ENCODE measurements at places on chromosomes 6 and 20. TPM values are rescaled to one million over a fixed set of nuclear protein-coding genes. Genes with fewer than 3 reads are reported as not detected.

STK38 gene
- 17.4 TPM for total RNA-seq

TCP11 gene
- not detected for total RNA-seq

GTSF1L gene
- total RNA-seq = not detected

FAM162B gene
- 0.15 TPM for total RNA-seq

UNC5CL gene
- 0.57 TPM for total RNA-seq

LTB gene
- 0.25 TPM for total RNA-seq

CYP21A2 gene
- not detected for total RNA-seq

RRAGD gene
- 3.3 TPM for total RNA-seq

ADGRG6 gene
- 52.7 TPM for total RNA-seq

SFTA2 gene
- total RNA-seq = not detected

LY6G6C gene
- not detected for total RNA-seq

LY6G6F gene
- not detected for total RNA-seq
